Motor neuron (in vitro differentiated cells): ENCODE measurements at places on chromosomes 4 and X.

DNA sequence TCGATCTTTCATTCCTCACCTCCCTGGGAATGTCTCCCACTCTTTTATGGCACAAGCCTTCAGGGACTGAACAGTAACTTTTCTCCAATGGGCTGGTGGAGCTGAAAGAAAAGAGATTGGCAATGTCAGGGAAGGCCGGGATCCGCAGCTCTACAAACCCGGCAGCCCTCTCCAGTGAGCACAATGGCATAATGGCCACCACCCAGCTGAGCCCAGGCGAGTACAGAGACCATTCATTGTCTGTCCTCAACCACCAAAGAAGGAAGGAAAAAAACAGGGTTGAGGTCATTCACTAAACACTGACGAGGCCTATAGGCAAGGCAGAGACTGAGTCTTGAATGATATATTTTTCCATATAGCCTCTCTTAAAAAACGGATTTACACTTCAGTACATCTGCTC, 3.6 kb downstream of the GEMIN8 start:
- ATAC-seq: no peak

GRCh38 chr4:110361921-110362320, 114.0 kb upstream of the ENPEP start:
- ATAC-seq: peak; percentile 83

DNA sequence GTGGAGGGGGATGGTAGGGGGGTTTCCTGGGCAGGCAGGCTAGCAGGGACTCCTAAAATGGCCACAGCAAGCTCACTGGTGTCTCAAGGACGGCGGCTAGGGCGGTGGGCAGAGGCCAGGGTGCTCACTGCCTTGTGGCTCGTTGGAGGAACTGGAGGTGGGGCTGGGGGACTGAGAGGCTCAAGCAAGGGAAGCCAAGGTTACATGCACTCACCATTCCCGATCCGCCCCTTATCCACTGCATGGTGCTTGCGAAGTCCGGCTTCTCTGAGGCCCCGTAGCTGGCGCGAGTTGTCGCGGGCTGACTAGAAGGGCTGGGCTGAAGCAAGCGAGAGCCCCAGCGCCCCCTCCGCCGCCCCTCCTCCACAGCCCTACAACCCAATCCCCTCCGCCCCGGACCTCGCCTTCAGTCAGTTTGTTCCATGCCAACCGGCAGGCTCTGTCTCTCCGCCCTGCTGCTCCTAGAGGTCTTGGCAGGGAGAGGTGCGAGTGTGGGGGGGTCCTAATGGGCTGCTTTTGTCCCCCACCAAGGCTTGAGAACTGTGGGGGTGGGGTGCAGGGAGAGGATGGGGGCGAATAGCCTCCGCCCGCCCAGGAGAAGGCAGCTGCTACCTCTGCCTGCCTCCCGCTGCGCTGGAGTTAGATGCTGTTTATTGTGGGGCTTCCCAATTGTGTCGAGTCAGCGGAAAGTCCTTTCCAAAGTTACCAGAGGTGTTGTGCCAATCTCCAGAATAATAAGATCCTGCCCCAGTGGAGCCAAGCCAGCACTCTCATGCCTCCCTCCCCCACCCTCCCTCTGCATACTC, at the start of gene ARHGEF9:
Gene ARHGEF9, minus strand, starts transcription at position 313 of the 806 bp plus-strand sequence. Its CDS starts 69 bp downstream, at position 244.
- peak; percentile 93 for ATAC-seq

DNA sequence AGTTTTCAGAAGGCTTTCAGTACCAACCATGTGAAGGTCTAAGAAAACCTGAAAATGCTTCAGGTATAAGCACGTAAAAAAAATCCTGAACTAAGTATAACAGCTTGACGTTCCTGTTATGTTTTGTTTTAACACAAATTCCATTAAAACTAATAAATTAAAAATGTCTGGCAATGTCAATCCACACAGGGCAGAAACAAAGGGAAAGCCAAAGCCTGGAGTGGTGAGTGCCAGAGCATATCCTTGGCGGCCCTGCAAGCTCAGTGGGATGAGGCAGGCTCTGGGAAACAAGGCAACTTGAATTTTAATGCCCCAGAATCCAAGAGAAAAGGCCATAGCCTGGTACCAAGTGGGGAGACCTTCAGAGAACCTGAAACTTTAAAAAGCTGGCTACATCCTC, 78.2 kb downstream of the EPHA5 start:
- ATAC-seq: no peak

- ATAC-seq: no peak
These were observed 42.0 kb downstream of the NPFFR2 start for GRCh38 chr4:72073816-72074215.

GRCh38 chrX:154349359-154349935, 25.0 kb downstream of the FLNA start:
- no peak for ATAC-seq

DNA sequence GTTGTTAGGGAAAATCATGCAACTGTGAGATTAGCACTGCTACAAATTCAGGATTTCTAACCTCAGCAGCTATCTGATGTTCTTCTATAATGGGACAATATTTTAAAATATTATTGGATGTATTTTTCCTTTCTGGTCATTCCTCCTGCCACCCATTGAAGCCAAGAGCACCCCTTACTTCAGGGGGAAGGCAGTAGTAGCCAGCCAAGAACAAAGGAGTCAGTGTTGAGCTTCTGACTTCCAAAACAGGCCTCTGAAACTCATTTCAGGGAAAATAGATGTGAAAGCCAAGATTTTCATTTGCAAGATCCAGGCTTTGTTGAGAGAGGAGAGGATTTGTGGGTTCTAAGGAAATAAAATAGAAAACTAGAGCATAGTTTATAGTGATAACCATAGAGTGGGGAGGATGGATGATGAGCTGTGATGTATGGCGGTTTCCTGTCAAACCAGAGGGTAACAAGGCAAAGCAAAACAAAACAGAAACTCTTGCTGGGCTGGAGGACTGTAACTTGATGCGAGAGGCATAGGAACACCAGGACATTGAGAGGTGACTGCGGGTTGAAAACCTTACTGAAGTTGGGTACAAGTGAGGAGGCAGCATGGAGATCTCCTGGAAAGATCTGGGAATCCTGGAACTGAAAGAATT, 173.7 kb upstream of the LEF1 start:
- ATAC-seq: no peak

DNA sequence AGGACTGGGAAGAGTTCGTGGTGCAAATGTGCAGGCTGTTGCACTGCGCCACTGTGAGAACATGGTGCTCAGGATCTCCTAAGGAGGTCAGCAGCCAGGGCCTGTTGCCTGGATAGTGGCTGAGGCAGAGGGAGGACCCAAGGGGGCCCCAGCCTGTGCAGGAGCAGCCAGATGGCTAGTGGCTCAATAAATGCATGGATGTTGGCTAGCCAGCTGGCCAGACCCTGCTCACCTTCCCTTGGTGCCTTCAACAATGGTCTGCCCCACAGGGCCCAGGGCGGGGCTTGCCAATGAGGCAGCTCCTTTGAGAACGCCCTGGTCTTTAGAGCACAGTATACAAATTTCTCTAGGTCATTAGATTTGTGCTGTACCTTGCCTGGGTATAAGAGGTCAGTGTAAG, 67.4 kb downstream of the TNIP2 start:
- ATAC-seq: peak; percentile 26

- ATAC-seq: no peak
These were observed 389.2 kb upstream of the TENM3 start for GRCh38 chr4:181853881-181854511.

DNA sequence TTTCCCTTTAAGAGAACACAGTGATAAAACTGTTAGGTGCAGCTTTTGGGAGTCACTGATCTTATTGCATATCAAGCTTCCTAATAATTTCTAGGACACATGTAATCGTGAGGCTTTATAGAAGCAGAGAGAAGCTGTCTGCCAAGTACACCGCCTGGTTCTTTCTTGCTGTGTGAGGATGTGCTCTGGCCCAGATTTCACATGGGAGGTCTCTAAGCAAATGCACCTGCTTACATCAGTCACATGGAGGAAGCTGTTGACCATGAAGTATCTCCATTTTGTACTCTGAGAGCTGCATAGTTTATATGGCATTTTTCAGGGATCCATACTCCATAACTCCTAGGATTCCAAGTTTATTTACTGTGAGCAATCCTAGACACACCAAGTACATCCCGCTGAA, 37.1 kb downstream of the RGS12 start:
- ATAC-seq: no peak

DNA sequence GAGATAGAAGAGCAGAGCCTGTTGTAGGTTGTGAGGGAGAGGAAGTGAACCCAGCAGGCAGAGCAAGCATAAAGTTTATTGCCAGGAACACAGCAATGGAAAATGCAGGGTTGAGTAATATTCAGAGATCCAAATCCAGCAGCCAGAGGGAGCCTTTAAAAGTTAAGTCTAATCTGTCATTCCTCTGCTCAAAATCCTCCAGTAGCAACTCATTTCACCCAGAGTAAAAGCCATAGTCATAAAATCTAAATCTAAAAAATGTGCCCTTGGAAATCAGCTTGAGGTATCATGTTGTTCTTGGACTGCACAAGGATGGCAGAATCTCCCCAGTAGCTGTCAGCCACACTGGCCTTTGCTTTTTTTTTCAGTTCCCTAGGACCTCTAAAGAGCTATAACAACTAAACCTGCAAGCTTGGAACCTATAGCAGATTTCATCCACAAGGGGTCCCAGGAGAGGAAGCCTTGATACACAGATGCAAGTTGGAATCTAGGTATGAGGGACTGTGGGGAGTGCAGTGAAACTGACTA, 62.9 kb upstream of the FRAS1 start:
- peak; percentile 96 for ATAC-seq

DNA sequence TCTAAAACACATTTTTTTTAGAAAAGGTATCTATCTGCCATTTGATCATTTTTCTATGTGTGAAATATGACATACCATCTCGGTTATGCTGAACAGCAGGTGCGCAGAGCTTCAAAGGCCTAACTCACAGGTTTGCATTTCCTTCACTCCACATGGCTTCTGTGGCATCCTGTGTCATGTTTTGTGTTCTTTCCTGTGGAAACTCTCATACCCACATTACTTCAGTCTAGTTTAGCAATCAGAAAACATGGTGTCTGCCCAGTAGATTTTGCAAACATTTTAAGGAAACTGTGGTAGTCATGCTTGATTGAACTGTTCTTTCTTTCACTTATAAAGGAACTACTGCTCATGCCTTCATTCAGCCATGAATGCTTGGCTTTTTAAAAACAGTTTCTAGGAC, 11.3 kb upstream of the ARAP2 start:
- no peak for ATAC-seq

GRCh38 chr4:101018836-101019235, 328.5 kb downstream of the PPP3CA start:
- ATAC-seq: no peak

- ATAC-seq: no peak
These were observed 2.6 kb downstream of the CTBP1 start for GRCh38 chr4:1246111-1246881.

GRCh38 chr4:7233006-7233580, 40.8 kb downstream of the SORCS2 start:
- ATAC-seq: no peak

GRCh38 chr4:172989984-172990820, 178.4 kb upstream of the GALNT7 start:
- no peak for ATAC-seq

DNA sequence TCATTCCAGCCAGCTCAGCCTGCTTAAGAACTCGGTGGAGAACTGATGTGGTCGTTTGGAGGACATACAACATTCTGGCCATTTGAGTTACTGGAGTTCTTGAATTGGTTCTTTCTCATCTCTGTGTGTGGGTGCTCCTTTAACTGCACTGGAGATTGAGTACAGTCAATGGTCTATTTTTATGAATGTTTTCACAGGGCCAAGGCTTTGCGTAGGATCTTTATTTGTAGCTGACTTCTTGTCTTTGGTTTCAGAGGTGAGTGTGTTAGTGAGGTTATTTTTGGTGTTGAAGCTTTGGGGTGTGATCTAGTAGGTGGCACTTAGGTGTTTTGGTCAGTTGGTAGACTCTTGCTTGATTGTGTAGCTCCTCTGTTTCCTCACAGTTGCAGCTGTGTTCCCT, 288.4 kb downstream of the LHFPL1 start:
- ATAC-seq: no peak

DNA sequence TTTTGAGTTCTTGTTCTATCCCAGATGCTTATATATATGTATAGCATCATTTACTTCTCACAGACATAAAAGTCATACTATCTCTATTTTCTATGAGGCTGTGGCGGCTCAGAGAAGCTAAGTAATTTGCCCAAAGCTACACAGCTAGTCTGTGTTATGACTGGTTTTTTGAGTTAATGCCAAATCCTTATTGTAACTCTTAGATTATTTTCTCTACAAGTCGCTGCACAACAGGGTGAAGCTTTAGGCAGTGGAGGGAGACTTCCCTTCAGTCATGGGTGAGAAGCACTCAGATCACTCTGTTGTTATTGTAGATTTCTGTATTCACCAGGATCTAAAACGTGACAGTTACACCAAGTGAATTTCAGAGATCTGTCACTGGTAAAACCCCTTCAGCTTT, 48.1 kb downstream of the WWC2 start:
- no peak for ATAC-seq

DNA sequence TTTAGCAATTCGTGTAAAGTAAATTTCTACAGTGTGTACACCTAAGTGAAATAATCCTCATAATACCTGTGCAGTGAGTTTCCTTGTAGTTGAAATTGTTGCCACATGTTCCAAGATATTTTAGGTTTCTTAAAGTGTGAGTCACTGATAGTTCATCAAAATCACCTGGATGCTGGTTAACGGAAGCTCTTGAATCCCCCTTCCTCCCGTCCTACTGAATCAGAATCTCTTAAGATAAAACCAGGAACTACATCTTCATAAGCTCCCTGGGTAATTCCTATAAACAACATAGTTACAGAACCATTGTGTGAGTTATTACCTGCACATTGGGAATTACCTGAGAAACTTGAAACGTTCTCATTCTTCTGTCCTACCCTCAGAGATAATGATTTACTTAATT, 197.4 kb upstream of the HS3ST1 start:
- ATAC-seq: no peak

- ATAC-seq: peak; percentile 55
These were observed 47.8 kb downstream of the BEX3 start for GRCh38 chrX:103423955-103424638.

DNA sequence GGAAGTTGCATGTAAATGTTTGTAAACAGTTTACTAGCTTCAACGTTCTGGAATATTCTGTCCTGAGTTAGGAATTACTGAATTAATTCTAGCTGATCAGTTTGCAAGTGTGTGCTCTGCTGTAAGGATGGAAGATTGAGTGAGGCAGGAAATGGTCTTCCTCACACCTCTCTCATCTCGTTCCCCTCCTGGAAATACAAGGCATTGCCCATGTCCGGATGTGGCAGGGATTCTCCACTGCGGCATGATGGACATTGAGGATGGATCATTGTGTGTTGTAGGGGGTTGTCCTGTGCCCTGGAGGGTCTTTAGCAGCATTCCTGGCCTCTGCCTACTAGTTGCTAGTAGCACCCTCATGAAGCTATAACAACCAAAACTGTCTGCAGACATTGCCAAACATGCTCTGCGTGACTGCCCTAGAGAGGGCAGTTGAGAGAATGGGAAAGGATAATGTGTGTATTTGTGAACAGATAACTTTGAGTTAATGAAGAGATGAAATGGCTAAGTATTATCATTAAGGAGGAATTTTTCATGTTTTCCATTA, 12.6 kb downstream of the CA5B start:
- ATAC-seq: peak; percentile 23

- ATAC-seq: no peak
These were observed 24.8 kb upstream of the MAP3K15 start for GRCh38 chrX:19540076-19540475.

DNA sequence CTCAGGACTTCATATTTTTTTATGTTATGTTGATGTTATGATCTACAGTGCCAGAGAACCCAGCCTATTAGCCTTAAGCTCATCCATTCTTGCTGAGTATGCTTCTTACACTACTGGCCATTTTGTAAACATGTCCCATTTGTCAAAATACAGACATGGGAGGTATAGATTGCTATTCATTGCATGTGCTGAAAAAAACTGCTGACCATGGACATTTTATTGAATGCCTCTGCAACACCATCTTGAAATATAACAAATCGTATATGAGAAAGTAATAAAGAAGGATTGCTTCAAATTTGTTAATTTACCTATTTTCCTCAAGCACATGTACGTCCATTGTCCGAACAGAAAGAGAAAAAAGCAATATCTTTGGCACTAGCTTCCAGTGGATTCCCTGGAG, 91.5 kb upstream of the FAM47A start:
- no peak for ATAC-seq
